GOT3 (cell line): ENCODE measurements at places on chromosomes 7 and 10.

DNA sequence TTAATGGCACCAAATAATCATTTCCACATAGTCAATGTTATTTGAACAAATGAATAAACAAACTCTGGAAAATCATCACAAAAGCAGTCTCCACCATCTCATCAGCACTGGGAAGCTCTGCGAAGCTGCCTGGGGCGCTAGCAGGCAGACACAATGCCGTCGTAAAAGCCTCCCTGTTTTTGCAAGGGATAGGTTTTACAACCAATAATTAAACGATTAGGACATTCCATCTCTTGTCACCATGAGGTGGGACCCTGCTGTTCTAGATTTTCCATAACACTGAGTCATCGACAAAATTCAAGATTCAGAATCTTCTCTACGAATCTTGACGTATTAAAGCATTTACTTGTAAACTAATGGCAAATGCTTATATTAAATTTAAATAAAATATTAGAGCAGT is 172.8 kb upstream of the AKR1E2 start:
- DNase-seq: no peak

DNA sequence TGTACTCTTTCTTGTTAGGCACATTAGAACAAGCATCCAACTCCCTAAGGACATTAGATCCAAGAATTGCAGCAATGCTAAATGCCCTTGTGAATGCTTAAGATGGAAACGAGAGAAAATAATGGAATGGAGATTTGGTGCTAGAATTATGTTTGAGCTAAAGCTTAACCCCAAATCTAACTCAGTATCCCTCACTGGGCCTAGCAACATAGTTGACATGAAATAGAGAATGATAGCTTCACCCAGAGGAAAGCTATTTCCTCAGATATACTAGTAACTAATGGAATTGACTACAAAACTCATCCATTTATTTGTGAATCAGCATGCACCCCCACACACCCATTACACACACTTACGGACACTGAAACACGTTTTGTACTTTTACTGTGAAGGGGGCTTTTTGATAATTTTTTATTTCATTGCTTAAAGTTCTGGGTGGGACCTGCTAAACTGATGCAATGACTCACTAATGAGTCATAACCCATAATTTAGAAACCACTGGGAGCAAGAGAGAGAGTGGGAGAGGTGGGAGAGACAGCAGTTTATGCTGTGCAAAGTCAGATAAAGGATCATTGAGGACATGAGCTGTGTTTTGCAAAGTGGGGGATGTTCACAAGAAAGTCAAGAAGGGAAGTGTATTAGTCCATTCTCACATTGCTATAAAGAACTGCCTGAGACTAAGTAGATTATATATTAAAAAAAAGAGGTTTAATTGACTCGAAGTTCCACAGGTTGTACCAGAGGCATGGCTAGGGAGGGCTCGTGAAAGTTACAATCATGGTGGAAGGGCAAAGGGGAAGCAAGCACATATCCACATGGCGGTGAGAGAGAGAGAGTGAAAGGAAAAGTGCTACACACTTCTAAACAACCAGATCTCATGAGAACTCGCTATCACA is 382.7 kb downstream of the SFMBT2 start:
- no peak for DNase-seq

- no peak for DNase-seq
Observed at GRCh38 chr7:138668946-138669345, 32.2 kb downstream of the SVOPL start.

DNA sequence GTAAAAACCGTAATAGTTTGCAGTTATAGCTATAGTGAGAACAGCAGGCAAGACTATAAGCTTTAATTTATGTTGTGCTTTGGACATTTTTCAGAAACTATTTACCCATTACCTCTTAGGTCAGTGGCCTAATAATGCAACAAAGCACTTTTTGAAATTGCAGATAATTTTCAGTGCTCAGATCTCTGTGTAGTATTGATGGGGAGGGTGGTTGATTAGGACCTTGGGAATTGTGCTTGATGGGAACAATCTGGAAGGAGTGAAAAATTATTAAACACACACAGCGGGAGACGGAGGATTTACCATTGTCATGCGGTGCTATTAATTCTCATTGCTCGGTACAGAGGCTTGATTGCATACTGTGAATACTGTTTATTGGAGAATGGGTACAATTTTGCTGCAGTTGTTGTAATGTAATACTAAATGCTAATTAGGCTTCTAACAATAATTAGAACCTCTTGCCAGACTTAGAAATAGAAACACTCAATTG is 304.8 kb downstream of the LRMDA start:
- no peak for DNase-seq

GRCh38 chr7:16423761-16424160 is 2.4 kb upstream of the CRPPA start:
- DNase-seq: no peak

DNA sequence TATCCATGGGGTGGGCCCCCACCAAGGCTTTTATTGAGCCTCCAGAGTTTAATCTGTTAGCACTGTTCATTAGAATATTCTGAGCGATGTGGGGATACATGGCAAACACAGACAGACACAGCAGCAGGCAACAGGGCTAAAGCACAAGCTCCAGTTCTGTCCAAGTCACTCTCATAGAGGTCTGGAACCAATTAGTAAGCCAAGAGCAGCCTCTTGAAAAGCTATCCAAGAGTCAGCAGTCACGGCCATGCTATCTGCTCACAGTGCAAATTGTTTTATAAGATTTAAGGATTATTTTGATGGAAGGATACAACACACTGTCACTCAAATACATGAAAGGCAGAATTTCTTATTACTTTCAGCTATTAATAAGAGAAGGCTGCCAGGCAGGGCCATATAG is 86.4 kb upstream of the DGKB start:
- DNase-seq: no peak

DNA sequence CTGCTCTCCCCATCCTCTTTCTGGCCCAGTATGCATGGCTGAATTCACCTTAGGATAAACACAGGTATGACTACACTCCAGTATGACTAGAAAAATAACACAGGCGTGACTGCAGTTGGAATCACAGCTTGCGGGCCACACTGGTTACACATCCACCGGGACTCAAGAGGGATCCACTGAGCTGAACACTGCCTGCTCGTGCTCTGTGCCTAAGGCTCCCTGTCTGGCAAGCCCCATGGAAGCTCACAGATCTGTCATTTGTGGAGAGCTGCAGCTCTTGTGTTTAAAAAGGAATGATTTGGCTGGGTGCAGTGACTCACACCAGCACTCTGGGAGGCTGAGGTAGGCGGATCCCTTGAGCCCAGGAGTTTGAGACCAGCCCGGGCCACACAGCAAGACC is 26.8 kb downstream of the VOPP1 start:
- no peak for DNase-seq

- no peak for DNase-seq
Observed at GRCh38 chr7:106178593-106179134, 66.6 kb upstream of the SYPL1 start.

DNA sequence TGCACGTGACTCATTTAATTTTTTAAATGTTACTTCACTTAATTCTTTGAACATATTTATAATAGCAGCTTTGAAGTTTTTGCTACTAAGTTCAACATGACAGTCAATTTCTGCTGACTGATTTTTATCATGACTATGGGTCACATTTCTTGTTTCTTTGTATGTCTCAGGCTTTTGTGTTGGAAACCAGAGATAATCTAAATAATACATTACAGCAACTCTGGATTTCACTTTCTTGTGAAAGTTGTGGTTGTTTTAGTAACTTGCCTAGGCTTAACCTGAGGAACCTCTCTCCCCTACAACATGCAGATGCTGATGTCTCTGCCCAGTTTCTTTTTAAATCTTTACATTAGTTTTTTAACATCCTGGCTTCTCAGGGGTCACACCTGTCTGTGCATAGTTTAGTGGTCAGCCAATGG is 180.8 kb downstream of the CCDC71L start:
- no peak for DNase-seq

DNA sequence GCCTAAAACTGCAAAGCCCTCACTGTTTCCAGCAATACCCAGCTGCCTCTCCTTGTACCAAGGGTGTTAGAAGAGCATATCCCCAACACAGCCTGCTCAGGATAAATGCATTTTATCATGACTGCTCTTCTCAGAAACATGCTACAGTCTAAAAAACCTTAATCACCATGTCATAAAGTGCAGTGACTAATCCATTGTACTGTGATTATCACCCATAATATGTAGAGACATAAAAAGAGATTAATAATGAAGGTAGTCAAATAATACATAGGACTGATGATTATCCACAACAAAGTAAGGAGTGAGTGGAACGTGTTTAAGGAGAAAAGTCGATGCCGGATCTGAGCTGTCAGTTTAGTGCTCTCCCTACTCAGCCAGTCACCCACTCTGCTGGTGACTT is 12.2 kb upstream of the WDR11 start:
- DNase-seq: no peak

GRCh38 chr7:40916813-40917212 is 782.0 kb downstream of the SUGCT start:
- no peak for DNase-seq

GRCh38 chr7:2477447-2478398 is 1.5 kb upstream of the GRIFIN start:
- DNase-seq: no peak

GRCh38 chr10:44733501-44734488 is 177.3 kb upstream of the TMEM72 start:
- DNase-seq: no peak

DNA sequence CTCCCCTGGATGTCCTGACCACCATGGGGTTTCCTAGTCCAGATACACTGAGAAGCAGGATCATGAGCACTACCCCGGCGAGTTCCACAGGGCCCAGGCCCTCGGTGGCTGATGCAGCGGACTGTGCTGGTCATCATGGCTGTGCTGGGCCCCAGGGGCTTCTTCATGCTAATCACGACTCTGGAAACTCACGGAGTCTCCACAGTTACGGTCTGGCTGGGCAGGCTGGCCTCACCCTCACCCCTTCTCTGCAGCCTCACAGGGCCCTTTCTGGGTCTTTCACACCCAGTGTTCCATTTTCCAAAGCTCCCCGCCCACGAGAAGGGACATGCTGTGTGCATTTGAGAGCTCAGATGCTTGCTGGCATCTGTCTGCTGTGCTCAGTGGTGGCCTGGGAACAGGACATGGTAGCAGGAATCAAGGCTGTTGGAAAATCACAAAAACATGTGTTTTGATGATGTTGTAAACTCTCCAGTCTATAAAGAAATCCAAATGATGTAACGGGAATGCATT is 119.0 kb downstream of the PTPN20 start:
- no peak for DNase-seq

- no peak for DNase-seq
Observed at GRCh38 chr10:79207096-79207357, 138.3 kb downstream of the ZMIZ1 start.

DNA sequence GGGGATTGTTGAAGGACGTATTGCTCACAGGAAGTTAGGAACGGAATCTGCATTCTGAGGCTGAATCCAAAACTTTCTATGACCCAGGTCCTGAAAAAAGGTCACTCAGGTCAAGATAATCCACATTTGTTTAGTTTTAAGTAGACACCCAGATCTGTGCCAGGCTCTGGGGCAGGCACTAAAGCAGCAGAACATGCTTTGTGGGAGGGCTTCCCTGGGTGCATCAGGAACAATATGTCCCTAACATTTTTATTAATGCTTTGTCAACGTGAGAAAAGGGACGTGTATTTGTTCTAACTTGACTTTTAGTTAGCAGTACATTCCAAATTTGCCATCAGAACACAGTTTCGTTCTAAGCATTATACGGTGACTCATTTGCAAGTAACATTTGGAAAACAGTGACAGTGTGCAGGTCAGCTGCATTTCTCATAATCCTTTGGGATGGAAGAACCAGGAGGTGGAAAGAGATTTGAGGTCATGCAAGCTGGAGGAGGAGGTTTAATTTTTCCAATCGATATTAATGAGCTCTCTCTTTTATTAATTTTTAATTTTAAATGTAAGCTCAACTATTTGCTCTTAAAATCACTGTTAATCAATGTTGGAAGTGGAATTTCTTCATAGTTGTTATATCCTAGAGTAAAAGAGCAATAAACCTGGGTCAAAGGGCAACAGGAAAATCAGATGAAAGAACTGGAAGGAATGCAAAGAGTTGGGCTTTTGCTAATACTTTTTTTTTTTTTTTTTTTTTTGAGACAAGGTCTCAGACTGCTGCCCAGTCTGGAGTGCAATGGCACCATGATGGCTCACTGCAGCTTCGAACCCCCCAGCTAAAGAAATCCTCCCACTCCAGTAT is 35.0 kb downstream of the TAS2R41 start:
- DNase-seq: no peak

DNA sequence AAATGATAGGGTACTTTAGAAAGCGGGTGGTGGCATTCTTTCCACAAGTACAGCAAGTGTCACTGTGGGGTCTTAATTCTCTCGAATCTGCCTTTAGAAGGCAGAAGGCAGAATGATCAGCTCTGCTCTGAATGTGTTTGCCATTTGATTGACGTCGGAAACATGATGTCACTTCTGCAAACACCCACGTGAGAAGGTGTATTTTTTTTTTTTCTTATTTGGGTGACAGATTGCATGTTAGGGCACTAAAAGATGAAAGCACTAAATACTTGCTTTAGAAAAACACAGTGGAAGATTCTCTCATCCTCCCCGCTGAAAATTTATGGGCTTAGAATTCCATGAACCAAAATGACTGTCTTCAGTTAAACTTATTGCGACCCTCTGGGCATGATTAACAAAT is 150.2 kb downstream of the TCF7L2 start:
- no peak for DNase-seq

DNA sequence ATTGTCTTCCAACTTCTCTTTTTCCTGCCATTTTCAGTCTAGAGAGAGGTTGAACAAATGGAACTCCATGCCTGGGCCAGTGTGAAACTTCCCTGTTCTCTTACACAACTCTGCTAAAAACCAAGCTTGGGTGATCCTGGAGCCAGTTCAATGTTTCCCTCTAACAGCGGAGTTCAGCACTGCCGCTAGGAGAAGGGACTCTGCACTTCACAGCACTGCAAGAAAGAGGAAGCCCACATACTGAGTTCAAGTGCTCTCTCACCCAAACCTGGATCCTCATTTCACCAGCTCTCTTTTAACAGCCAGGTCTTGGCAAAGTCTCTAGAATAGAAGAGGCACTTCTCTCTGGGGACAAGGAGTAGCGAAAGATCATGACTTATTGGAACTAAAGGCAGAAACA is 18.8 kb downstream of the FOXI2 start:
- no peak for DNase-seq

DNA sequence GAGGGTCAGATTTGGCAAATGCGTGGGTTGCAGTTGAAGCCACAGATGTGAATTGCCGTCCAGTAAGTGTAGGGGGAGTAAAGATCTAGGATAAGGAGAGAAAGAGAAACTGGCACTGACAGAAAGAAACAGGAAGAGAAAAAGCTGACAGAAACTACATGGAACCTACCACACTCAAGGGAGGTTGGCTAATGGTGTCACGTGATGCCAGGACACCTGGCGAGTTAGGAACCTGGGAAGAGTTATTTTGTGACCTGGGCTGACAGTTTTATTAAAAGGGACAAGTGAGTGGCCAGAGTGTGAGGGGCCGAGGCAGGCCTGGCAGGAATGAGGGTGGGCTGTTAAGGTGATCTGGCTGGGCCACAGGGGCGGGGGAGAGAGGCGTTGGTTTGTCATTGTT is 188.7 kb downstream of the ADARB2 start:
- no peak for DNase-seq

- DNase-seq: no peak
Observed at GRCh38 chr7:28140979-28141378, 39.6 kb downstream of the JAZF1 start.

- DNase-seq: no peak
Observed at GRCh38 chr7:21543528-21544302, 876 bp downstream of the DNAH11 start.

- no peak for DNase-seq
Observed at GRCh38 chr7:21361413-21362125, 66.3 kb upstream of the SP4 start.

- DNase-seq: no peak
Observed at GRCh38 chr10:61943674-61944378, 42.3 kb downstream of the ARID5B start.

GRCh38 chr10:78782441-78782840 is 286.3 kb upstream of the ZMIZ1 start:
- DNase-seq: no peak
